ENCODE measurements at places on chromosomes 5 and 9. TPM values are rescaled to one million over a fixed set of nuclear protein-coding genes. Genes with fewer than 3 reads are reported as not detected.

Gene REEP2
- total RNA-seq = 0.32 TPM

Gene SLC34A1
- 0.19 TPM for total RNA-seq

Gene CDHR2
- total RNA-seq = not detected

Gene PCDHB2
- 1.8 TPM for total RNA-seq

DNA sequence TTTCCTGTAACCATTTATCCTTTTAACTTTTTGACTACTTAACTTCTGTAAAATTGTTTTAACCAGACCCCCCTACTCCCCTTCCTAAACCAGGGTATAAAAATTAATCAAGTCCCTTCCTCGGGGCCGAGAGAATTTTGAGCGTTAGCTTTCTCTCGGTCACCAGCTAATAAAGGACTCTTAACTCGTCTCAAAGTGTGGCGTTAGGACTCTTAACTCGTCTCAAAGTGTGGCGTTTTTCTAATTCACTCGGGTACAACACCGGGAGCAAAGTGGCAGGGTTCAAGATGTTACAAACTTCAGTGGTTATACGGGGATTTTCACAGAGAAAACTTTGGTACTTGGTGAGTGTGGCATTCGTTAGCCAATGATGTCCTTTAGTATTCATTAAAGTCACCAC, 39.7 kb upstream of the PPP1R26 start:
- no peak for DNase-seq

DNA sequence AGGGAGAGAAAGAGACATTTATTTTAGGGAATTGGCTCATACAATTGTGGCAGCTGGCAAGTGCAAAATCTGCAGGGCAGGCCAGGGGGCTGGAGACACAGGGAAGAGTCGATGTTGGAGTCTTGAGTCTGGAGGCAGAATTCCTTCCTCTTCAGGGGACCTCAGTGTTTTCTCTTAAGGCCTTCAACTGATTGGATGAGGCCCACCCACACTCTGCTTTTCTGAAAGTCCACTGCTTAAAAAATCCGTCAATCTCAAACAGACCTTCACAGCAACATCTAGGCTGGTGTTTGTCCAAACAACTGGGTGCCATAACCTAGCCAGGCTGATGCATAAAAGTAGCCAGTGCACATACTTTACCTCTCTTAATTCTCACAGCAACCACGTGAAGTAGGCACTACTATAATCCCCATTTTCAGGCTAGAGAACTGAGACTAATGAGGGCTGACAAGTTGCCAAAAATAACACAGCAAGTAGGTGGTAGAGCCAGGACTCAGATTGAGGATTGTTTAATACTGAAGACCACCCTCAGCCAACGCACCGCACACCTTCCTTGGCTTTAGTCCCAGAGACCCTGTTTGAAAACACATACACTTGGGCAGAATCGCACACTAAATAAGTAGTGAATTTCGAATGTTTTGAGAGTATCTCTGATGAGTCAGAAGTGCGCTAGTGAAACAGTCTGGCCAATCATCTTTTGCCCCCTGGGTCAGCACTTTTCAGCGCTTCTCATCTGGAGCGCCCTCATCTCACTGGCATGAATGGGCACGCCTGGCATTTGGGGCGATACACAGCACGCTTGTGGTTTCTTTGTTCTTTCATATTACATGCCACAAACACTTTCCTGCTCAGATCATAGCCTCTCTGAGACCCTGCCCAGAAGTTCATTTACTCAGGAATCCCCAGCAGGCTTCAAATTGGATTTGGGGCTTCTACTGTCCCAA, 591.4 kb downstream of the CCDC171 start:
- DNase-seq = no peak
